ENCODE measurements at places on chromosomes 7 and 10.
A peak's percentile ranks its signal among the peaks of the same experiment; 100 is the strongest.

GRCh38 chr7:106375499-106375898 is 90.7 kb upstream of the NAMPT start:
- DNase-seq: no peak

GRCh38 chr7:8923164-8923806 is 489.9 kb downstream of the NXPH1 start:
- DNase-seq: no peak

DNA sequence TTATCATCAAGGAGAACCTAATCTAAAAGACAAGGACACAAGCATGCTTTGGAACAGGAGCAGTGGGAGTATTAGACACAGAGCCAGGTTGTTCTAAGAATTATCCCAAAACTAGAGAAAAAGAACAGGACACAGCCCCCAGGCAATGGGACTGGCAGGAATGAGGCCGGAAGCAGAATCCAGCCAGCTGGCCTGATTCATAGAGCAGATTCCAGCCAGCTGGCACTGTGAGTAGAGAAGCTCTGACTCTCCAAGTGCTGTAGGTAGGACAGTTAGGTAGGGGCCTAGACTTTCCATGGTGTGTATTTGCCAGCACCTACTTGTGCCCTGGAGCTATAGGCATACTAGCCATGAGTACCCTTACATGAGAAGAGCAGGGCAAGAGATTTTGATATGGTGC is 13.3 kb upstream of the RAB18 start:
- DNase-seq: no peak

- DNase-seq: no peak
Observed at GRCh38 chr7:149599636-149600206, 102.1 kb upstream of the ZNF746 start.

DNA sequence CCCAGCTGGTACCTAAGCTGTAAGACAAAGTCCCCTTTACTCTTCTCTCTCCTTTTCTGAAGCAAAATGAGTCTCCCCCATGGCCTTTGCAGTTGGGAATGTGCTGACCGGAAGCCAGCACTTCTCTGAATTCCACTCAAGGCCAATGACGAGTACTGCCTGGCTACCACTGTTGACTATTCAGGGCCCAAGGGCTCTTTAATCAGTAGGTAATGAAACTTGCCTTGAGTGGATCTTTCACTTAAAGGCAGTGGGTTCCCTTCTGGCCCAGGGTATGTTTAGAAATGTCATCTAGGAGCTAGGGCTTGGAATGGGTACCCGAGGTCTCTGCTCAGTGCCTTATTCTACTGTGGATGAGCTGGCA is 197.1 kb downstream of the BBS9 start:
- no peak for DNase-seq

- DNase-seq: no peak
Observed at GRCh38 chr10:71396084-71396710, 523 bp upstream of the CDH23 start.

GRCh38 chr10:75640381-75640780 is 209.0 kb downstream of the LRMDA start:
- DNase-seq: no peak

- DNase-seq: no peak
Observed at GRCh38 chr7:110317541-110318265, 773.2 kb upstream of the LRRN3 start.

GRCh38 chr10:131860311-131860710 is 40.5 kb upstream of the PPP2R2D start:
- no peak for DNase-seq

- DNase-seq: no peak
Observed at GRCh38 chr7:106692450-106693051, 31.6 kb upstream of the CCDC71L start.

DNA sequence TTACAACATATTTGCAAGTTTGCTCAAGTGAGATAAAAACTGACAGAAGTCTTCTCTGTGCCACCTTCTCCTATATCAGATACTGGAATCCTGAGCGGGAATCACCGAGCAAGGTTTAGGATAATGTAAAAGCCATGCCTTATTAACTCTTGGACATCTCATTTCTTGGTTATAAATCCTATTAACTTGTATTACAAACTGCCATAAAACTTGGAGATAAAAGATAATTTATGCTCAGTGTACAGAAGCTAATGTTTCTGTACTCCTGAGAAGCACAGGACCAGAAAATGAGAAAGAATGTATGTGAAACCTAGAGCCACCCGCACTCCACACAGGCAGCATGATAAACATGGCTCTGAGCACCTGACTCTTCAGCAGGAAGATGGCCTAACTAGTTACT is 181.2 kb upstream of the NOBOX start:
- no peak for DNase-seq

DNA sequence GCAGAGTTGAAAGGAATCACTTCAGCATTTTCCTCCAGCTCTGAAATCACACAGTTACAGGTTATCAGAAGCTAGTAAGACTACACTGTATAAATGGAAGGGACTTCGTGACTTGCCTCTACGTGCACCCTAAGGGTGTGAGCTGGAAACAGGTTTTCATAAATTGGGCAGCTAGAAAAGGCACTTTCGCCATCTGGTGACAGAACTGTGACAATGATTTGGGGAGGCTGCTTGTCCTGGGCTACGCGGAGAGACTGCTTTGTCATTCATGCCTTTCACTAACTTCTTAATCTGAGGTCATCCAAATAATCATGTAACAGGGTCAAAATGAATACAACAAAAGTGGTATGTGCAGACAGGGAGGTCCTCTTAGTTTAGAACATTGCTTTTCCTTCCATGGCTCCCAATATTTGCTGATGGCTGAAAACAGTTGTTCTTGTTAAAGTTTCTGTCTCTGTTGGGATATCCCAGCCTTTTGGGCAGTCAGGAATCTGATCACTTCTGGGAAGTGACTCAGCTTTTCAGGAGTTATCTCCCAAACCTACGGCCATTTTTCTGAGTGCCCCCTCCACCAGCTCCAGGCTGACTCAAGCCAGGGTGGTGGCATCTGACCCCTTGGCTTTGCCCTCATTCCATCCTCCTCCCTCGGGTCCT is 17.8 kb downstream of the VWC2 start:
- DNase-seq: no peak

GRCh38 chr10:86872757-86873156 is 84.7 kb downstream of the MMRN2 start:
- DNase-seq: no peak

GRCh38 chr10:91487911-91488582 is 77.9 kb downstream of the HECTD2 start:
- DNase-seq: no peak

DNA sequence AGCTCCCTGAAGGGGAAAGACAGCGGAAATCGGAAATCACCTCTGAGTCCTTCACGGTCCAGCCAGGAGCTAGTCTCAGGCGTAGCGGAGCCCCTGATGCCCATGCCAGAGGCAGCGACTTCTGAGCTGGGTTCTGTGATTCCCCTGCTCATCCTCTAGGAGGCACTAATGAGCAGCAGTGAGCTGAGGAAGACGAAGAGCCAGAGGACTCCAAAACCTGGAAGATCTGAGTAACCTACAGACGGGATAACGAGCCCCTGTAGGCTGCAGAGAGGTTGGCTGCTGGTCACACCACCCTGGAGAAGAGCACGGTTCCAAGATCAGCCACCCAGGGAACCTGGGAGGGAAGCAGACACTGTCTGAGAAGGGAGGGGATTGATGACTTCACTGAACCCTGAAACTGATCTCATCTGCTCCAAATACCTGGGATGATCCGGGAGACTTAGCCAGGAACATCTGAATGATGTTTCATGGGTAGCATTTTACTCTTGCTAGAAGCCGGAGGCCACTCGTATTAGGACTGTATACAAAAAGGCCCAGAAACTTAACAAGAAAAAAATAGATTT is 304.1 kb downstream of the PAXIP1 start:
- no peak for DNase-seq

- DNase-seq: no peak
Observed at GRCh38 chr10:131212763-131213325, 98.7 kb downstream of the TCERG1L start.

- peak; percentile 26 for DNase-seq
Observed at GRCh38 chr7:142323706-142324105, 65.8 kb upstream of the PRSS58 start.

DNA sequence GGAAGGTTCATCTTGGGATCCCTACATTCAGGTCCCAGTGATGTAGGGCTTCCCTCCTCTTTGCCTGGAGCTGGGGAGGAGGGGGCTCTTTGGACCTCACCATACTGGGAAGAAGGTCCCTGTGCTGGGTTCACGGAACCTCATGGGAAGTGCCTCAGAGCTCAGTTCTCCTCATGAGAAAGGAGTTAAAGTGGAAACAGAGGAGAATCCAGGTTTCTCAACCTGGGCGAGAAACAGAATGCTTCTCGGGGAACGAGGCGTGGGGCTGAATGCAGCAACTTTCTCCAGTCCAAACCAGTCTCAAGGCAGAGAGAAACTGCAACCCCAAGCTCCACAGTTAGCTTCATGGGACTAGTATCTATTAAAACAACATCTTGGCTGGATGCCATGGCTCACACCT is 382.7 kb upstream of the FOXK1 start:
- DNase-seq: no peak

DNA sequence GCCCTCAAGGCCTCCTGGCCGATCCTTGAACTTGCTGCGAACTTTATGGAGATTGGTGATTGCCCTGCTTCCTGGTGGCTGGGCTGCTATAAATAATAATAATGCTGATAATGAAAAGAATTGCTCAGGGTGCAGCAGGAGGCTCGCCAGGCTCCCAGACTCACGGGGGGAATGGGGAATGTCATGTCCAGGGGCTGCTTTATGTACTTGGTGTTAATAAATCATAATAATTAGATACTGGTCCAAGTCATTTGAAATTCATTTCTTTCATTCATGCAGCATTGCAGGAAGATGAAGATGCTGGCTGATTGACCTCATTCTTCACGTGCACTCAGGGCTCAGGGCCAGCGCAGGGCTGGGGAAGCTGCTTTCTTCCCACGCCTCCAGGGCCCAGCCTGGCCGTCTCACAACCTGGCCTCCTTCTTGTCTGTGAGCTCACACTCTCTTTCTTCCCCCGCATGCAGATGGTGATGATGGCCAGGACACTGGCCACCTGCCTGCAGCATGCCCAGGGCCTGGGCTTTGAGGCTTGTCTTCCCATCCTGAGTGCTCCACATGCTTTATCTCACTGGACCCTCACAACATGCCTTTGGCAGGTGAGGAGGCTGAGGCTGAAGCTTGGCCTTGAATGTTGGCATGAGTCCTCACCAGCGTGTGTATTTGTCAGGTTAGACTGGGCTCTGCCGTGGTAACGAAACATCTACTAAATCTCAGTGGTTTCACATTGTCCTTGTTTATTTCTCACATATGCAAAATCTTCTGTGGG is 138.4 kb upstream of the TNS3 start:
- no peak for DNase-seq

DNA sequence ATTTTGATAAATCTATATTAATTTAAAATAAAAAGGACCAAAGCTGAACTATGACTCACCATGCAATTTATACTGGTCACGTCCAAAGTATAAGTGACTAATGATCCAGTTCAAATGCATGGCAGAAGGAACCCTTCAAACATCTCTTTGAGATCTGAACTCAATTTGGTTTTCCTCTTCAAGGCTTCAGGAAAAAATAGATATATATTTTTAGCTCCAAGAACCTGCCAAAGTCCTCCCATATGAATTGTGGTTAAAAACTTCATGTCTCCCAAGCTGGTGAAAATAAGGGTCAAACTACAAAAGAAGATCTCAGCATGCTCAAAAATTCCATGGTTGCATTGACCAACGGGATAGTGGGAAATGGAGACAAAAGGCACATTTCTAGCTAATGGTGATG is 34.6 kb upstream of the PDE1C start:
- no peak for DNase-seq

DNA sequence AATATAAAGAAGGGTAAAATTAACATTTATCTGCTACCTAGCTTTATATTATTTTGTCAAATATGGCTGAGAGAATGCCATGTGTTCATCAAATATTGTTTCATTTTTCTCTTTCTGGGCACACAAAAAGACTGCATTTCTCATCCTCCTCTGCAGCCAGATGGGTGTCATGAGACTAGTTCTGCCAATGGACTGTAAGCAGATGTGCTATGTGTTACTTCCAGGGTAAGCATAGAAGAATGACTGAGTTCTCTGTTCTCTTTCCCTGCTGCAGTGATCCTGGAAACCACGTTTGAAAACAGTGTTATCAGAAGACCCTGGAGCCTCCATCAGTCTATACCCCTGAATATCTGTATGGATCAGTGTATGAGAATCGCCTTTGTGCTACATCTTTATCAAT is 24.1 kb upstream of the SLK start:
- DNase-seq: no peak

GRCh38 chr10:95790982-95791381 is 35.0 kb downstream of the ENTPD1 start:
- DNase-seq: no peak

- no peak for DNase-seq
Observed at GRCh38 chr10:43043773-43044447, 33.0 kb upstream of the RET start.

DNA sequence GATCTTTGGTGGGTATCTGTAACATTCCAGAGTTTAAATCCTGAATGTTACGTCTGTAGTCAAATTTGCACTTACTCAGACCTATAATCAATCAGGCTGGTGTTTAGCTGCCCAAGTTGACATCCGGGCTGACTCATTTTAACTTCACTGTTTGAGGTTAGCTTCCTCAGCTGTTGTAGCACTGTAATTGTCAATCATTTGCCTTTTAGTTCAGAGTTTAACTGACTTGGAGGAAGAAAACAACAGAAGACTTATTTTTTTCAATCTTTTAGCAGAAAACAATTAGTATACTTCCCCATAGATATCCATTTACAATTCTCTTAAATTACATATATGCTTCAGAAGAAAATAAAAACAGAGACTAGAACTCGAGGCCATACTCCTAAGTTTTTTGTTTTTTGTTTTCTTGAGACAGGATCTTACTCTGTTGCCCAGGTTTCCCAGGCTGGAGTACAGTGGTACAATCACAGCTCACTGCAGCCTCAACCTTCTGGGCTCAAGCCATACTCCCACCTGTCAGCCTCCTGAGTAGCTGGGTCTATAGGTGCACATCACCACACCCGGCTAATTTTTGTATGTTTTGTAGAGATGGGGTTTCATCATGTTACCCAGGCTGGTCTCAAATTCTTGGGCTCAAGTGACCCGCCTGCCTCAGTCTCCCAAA is 38.5 kb upstream of the LRRC17 start:
- DNase-seq: no peak

- no peak for DNase-seq
Observed at GRCh38 chr10:27529010-27529783, 25.1 kb downstream of the RAB18 start.

DNA sequence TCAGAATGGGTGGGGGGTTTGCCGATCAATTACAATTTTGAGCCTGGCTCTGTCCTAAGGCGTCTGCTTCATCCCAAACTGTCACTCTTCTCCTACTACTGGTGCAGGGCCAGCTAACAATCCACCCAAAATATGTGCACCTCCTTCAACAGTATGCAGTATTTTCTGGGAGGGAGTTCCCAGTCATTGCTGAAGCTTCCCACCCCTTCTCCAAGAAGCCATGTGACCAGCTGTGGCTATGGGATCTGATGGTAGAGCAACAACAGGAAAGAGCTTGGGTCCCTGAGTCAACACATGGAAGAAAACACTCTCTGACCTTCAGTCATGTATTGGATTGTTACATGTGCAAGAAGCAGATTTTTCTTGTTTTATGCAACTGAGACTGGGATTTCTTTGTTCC is 185.7 kb upstream of the GHITM start:
- DNase-seq: no peak

- DNase-seq: no peak
Observed at GRCh38 chr7:150993511-150993910, 2.7 kb downstream of the NOS3 start.

Measured in stimulated activated CD4-positive, alpha-beta T cell treated with anti-CD3 and anti-CD28 coated beads, TNF-alpha, amount 100 ng/mL, for 48 hours (primary cell).